Stimulated activated CD4-positive, alpha-beta T cell treated with anti-CD3 and anti-CD28 coated beads, Interleukin-15, amount 100 ng/mL, for 24 hours (primary cell): ENCODE measurements at places on chromosomes 5 and 9.

DNA sequence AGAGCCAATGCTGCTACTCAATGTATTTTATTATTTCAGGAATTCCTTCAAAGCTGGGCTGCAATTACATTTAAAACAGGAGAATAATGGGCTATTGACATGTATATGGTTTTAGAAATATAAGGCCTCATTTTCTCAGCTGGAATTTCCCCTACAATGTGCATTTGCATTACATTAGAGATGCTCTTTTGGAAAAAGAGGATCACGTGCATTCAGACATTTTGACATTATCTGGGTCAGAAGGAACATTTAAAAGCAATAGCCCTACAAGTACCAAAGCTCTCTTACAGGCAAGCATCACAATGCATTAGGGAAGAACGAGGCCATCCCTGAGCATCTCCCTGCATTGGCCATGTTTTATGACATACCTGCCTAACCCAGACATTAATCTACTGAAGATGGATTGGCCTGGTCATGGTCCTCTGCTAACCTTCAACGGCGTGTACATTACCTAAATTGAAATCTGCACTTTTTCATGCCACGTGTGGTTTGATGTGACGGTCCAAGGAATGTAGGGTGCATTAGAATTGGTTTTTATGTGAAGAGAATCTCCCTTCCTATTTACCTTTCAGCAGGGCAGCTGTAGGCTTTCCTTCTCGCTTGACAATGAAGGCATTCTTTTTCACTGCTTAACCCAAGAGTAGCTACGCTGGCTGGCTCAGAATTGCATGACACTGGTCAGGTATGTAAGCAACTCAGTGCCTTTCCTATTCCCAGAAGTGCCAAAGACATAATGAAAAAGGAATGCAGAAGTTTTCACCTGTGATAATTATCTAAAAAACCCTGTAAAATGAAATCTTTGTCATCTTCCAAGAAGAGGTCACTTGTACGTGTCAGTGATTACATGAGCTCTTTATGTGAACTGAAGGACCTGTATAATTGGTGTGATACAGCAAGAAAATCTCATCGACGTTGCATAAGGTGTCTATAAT lies 212.3 kb upstream of the MPDZ start:
- no peak for DNase-seq

DNA sequence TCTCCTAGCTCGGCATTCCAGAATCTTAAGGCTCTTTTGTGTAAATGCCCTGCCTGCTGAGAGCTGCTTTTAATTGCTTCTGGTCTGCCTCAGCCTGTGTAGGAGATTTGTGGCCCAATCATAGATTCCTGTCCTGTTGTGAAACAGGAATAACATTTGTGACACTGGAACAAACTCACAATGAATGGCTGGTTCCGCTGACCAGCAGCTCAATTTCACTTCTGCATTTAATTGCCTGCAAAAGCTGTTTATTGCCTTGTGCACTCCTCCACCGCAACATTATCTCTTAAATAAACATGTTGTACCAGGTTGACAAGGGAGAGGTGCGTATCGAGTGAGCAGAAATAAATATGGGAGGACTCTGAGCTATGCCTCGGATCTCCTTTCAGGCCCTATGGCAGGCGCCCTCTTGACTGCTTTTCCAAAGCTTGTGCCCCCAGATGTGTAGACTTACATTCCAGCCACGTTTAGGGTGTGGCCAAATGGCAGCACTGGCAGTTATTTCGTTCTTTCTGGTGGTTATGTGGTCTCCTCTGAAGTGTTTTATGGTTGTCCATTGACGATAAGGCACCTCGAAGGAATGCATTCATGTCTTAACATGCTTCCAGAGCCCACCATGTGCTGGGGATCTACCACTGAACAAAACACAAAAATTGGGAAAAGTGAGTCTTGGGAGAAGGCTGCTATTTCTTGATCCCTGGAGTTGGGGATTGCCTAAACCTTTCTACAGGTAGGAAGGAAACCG lies 58.1 kb downstream of the DMRT1 start:
- no peak for DNase-seq

GRCh38 chr5:56012281-56012963 lies 17.7 kb upstream of the IL6ST start:
- peak; percentile 38 for DNase-seq

GRCh38 chr9:14052359-14052758 lies 261.6 kb downstream of the NFIB start:
- DNase-seq = no peak

DNA sequence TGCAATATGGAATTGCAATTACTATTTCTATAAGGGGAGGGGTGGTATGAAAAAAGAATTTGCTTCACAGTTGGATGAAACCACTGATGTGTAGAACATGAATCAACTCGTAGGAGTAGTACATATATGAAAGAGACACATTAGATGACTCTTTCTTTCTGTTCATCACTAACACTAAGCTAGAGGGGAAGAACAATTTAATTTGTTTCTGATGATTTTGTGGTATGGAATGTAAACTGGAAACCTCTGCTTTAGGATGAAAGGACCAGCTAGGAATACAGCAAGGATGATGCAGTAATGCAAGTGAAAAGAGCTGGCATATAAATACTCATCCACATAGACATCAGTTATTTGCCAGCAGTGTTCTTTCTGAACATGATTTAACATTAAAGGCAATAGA lies 113.4 kb downstream of the PAPPA start:
- no peak for DNase-seq

DNA sequence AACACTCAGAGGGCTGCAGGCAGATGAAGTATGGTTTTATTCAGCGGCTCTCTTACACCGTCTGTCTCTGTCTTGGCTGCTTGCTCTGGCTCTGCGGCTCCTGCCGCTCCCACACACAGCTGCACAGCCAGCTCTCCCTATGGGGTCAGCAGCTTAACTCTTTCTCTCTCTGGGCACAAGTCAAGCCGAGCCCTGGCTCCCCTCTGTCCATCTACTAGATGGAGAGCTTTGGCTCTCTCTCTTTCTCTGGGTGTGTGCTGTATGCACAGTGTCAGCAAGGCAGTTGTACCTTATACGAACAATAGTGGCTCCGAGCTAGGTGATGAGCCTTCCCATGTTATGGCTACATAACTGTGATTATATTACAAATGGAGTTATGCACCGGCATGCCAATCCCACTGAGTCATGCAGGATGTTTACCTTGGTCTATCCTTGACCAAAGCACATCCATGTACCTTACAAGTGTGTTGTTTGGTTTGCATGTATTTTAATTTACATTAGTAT lies 19.3 kb upstream of the PPP2CA start:
- no peak for DNase-seq

- no peak for DNase-seq
Measured at GRCh38 chr9:33517373-33517772, 6.7 kb upstream of the ANKRD18B start.

DNA sequence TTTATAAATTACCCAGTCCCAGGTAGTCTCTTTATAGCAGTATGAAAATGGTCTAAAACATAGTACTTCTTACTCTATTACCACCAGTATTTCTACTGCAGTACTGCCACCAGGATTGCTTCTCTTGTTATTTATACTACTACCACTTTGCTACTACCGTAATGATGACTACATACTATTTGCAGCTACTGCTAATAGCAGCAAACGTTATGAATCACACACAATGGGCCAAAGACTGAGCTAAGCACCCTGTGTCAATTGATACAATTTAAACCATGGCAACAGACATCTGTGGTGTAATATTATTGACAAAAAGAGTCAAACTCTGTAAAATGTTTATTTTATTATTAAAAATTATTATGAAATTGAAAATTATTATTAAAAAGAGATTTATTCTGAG lies 15.3 kb upstream of the KIF12 start:
- DNase-seq = no peak

- no peak for DNase-seq
Measured at GRCh38 chr5:7087719-7088297, 308.1 kb upstream of the ADCY2 start.

- DNase-seq = no peak
Measured at GRCh38 chr9:68878450-68878849, 135.5 kb downstream of the PRKACG start.

DNA sequence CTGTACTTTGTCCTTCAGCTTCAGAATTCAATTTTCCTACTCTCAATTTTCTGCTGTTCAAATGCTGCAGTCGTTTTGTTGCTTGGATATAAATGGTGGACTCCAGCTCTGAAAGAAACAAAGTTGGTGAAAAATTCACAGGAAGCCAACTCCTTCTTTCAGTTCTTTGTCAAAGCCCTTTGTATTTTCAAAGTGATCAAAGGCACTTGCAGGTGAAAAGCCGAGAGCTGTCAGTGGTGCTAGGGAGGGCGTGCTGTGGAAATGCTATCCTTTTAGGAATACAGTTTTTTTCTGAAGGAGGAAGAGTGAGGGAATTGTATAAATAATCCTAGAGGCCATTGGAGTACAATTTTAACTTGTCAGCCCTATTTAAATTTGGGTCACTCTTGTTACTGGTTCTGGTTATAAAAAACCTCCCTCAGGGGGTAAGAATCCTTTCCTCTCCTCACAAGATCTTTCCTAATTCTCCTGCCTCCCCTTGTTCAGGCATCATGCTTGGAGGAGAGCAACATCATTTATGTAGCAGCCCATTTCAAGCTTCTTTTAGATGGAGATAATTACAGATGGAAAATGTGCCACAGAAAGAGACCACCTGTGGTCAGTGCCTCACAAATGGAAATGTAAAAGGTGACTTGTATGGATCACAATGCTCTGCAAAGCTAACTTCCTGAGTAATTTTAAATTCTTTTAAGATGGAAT lies 62.5 kb upstream of the GHR start:
- DNase-seq = no peak
